ENCODE measurements at places on chromosomes 7 and 10.

DNA sequence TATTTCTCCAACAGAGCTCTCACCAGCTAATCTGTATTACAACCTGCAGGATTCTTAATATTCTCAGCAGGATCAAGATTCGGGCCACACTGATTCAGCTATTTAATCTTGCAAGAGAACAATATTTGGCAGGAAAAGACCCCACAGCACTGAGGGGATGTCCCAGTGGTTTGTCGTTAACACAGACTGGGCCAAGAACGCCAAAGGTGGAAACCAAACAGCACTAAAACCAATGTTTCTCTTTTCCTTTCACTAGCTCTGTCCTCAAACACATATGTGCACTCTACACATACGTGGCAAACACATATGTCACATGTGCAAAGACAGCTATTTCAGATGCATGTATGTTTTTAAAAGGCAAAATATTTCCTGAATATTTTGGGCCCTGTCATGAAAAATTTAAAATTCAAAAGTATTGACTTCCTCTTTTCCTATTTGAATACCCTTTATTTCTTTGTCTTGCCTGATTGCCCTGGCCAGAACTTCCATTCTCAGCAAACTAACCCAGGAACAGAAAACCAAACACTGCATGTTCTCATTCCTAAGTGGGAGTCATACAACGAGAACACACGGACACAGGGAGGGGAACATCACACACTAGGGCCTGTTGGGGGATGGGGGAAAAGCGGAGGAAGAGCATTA, 51.7 kb upstream of the NEBL start:
- no peak for DNase-seq

GRCh38 chr7:124996778-124997177, 67.2 kb upstream of the POT1 start:
- no peak for DNase-seq

- DNase-seq: no peak
These were observed 255.1 kb downstream of the TNS3 start for GRCh38 chr7:47326808-47327207.

DNA sequence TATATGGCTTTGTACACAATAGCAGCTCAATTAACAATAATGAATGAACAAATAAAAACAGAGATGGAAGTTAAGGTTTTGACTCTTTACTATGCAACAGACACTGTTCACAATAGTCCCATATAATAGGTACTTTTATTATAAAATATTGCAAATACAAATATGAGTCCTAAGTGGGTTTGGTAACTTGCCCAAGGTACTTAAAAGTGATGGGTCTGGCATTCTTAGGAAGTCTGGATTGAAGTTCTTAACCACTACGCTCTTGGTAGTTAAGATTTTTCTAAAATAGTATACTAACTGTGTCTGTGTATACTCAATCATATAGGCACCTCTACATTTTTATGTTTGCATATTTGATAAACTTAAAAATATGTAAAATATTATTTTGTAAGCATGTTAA, 55.5 kb downstream of the HGF start:
- no peak for DNase-seq

GRCh38 chr7:42237811-42238541, 967 bp upstream of the GLI3 start:
- peak; percentile 46 for DNase-seq

DNA sequence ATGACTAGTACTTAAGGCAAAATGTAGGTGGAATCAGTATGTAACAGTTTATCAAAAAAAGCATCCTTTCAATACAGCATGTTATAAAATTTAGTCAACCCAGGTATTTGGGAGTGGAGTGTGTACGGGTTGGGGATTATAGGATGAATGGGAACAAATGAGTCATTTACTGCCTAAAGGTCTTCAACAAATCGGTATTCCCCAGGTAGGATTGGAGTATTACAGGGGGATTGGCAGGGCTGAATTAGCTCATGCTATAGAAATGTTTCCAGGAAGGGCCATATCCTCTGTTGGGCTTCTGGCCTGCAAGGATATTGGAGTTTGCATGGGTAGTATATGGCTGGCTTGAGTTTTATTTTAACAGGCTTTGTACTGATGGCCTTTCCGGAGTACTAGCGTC, 723.7 kb downstream of the SORCS1 start:
- no peak for DNase-seq

DNA sequence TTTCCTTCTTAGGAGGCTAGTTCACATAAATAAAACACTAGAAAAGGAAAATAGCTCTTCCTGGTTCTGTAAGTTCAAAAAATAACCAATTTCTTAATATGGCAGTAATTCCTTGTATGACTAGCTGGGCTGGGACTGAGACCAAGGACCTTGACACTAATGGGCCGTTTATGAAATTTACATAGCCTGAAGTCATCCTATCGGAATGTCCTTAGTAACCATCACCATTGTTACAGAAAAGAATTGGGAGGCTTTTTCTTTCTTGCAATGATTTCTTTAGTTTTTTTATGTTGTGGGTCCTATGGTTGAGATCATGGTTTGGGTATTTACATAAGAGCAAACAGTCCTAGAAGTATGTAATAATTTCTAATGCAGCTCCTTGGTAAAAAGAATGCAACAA, 87.1 kb upstream of the HDAC9 start:
- peak; percentile 67 for DNase-seq

DNA sequence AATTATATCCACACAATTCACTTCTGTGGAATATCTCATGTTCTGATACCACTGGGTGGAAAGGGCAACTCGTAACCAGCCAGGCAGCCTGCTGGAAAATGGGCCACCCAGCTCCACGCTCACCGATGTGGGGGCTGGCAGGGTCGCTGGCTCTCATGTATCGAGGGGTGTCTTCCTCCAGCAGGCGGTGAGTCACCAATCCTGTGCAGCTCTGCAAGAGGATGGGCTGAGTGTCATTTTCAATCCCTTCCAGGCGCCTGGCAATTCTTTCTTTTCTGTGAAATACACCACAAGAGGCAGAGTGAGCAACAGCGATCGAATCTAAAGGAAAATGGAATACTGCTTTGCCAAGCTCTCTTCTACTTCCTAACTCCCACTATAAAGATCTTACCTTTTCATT, 80.1 kb downstream of the SVIL start:
- no peak for DNase-seq

- DNase-seq: no peak
These were observed 449.3 kb downstream of the CNTNAP2 start for GRCh38 chr7:146565872-146566271.

DNA sequence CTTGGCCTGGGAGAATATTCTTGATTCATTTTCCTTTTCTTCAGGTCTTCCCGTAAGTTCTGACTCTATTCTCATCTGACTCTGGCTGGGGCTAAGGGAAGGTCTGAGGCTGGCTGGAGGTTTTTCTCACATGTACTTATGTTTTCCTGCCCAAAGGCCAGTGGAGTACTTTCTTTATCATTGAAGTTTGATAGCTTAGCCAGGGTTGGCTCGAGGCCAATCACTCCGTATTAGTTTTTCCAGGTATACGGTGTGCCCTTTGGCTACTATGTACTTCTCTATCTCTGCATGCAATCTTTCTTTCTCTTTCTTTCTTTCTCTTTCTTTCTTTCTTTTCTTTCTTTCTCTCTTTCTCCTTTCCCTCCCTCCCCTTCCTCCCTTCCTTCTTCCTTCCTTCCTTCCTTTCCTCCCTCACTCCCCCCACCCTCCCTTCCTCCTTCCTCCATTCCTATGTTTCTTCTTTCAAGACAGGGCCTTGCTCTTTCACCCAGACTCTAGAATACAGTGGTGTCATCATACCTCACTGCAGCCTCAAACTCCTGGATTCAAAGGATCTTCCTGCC, 26.8 kb upstream of the VKORC1L1 start:
- no peak for DNase-seq
